Mucosa of gallbladder (tissue), 1 donor: ENCODE measurements at places on chromosomes 1 and 21.

- peak; percentile 14 for DNase-seq
Observed at GRCh38 chr1:29703596-29704370, 467.5 kb downstream of the PTPRU start.

- DNase-seq, result no peak
Observed at GRCh38 chr1:59901770-59902388, 24.7 kb downstream of the CYP2J2 start.

DNA sequence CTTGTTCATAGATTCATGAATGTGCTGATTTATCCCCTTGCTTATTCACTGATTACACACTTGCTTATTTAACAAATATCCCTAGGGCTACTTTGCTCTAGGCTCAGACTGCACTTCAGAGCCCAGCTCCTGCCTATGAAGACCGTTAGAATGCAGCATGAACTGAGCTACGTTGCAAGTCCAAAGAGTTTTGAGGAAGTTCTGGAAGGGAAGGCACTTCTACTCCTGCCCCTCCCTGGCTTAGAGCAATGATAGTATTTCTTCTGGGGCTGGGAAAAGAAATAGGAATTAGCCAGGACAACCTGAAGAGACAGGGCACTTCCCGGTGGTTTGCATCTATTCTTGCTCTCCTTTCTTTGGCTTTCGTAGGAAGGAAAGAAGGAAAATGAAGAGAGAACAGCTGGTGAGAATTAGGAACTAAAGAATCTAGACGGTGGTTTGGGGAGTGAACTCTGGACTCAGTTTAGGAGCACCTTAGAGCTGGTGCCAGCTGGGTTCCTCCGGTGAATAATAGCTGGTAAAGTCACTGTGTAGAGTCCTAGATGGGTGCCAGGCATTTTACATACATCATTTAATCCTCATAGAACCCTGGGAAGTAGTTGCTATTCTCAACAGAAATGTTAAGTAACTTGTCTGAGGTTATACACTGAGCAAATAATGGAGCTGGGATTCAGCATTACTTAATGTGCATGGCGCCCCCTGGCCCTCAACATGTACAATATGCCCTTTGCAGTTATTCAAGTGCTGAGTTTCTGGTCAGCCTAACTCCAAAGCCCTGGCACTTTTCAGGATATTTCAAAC lies 65.9 kb downstream of the NDUFS5 start:
- DNase-seq, result peak; percentile 72

DNA sequence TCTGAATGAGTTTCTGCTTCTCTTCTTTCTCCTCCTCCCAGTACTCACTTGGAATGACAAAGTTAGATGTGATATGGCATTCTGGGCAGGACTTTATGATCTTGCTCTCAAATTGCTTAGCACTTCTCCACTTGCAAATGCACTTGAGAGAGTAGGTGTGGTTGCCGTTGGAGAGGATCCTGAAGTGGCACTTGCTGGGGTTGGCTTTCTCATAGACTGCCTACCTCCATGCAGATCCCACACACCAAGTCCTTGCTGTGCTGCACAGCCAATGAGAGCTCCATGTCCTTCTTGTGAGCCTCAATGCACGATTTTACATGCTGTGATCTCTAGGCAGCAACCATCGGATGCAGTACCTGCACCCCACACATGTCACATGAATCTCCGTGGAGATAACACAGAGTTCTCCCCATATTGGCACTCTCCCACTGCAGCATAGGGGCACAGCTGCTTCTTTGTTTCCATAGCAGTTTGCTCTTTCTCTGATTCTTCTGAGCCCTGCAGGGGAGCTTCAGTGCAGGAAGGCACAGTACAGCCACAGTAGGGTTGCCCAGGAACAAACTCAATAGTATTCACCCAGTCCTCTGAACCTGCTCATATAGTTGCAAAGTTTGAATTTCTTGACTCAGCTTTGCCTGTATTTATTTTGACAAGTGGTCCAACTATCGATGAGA lies 45.2 kb downstream of the ZNF691 start:
- no peak for DNase-seq

- no peak for DNase-seq
Observed at GRCh38 chr1:116431870-116432500, 58.9 kb downstream of the ATP1A1 start.

GRCh38 chr21:40276001-40276400 lies 408.8 kb downstream of the PCP4 start:
- DNase-seq, result no peak

GRCh38 chr1:240706150-240706935 lies 94.4 kb upstream of the GREM2 start:
- DNase-seq, result no peak

GRCh38 chr1:64630611-64631010 lies 114.3 kb upstream of the RAVER2 start:
- DNase-seq, result no peak

DNA sequence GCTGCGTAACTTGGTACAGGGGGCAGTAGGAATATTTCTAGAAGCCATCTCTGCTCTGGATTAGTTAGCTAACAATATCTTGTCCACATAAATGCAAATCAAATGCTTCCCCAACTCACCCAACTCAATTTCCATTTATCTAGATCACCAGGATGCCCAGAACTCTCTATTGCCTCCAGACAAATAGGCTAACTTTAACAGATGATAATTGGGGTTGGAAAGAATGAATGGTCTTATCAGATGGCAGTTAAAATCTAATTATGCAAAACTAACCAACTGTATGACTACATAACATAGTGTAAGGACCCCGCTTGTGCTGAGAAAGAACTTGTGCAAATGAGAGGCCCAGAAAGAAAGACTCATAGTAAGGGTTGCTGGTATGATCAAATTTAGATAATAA lies 1024.8 kb downstream of the PLA2G4A start:
- no peak for DNase-seq
